Pancreas (tissue), 10 donors: ENCODE measurements at places on chromosomes 6 and 20. TPM values are rescaled to one million over a fixed set of nuclear protein-coding genes. Genes with fewer than 3 reads are reported as not detected.

The PLN gene
- total RNA-seq = 0.28 TPM

The NFATC2 gene
- 3.4 TPM for total RNA-seq

DNA sequence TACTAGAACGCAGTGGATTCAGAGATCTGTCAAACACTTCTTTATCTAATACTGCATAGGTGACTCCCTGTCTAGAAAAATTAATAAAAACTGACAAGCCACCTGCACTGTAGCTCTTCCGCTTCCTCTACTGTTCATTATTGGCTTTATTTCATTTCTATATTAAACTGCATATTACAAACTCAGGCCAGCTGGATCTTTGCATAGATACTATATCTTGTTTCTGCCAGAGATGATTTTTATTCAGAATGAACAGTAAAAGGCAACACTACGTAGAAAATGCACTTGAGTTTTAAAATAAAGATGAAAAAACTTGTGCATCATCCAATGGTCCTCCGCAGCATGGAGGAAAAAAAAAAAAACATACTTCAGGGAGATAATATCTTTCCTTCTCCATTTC lies 508.3 kb downstream of the PRKN start:
- no peak overlapping the region for H3K4me3 ChIP-seq
- DNase-seq = no peak
- no peak overlapping the region for H3K27ac ChIP-seq
- no peaks in the 10 kb centered on the region for H3K36me3 ChIP-seq

DNA sequence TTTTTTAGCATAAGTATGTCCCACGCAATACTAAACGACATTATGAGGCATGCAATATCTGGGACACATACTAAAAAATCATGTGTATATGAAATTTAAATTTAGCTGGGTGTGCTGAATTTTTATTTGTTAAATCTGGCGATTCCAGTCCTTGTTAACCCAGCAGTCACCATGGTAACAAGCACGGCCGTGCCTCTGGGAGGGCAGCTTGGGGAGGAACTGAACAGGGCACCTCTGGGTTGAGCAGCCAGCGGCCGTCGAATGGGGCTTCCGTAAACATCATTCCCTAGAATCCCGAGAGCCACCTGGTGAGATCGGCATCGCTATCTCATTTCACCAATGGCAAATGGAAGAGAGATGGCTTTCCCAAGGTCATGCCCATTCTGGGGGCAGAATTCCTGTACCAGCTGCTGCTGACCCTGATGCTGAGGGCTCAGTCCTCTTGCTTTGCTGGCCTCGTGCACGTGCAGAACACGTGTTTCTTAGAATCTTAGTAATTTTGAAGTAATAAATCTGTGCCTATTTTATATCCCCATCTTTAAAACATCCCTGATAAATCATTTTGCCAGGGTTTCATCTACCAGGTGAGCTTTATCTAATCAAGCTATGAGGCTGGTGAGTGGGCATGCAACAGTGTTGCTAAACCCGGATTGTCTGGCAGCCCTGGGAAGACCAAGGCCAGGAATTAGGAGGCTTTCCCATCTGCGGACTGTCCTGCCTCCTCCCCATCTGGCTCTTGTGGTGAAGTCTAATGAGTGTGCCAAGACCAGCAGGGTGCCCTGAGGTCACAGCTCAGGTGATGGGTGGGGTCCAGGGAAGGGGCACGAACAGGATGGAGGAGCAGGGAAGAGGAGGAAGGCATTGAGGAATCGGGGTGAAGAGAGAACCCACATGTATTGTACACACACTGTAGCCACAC lies 85.1 kb downstream of the AGPAT4 start:
- no peaks in the 10 kb centered on the region for H3K27me3 ChIP-seq
- DNase-seq = no peak
- H3K4me1 ChIP-seq = no peaks in the 10 kb centered on the region
- no peaks in the 10 kb centered on the region for H3K36me3 ChIP-seq

- no peak for DNase-seq
- H3K4me3 ChIP-seq = no peak overlapping the region
- no peaks in the 10 kb centered on the region for H3K4me1 ChIP-seq
- H3K36me3 ChIP-seq = no peaks in the 10 kb centered on the region
- no peak overlapping the region for H3K27ac ChIP-seq
Measured at GRCh38 chr6:139109558-139109957, 25.3 kb upstream of the HECA start.
